ENCODE measurements at places on chromosomes 3 and 15. TPM values are rescaled to one million over a fixed set of nuclear protein-coding genes. Genes with fewer than 3 reads are reported as not detected.

Gene ERICH6
- polyA plus RNA-seq = not detected

Gene ISLR
- 2.6 TPM for polyA plus RNA-seq

Gene KLHL6
- 0.22 TPM for polyA plus RNA-seq

Gene SLC6A11
- polyA plus RNA-seq = not detected

Gene SLC28A1
- polyA plus RNA-seq = 0.13 TPM

Gene RTP1
- not detected for polyA plus RNA-seq

Gene SNTN
- not detected for polyA plus RNA-seq

Gene IL17RD
- polyA plus RNA-seq = 0.34 TPM

Gene RNU5B-1
- not detected for polyA plus RNA-seq
